ENCODE measurements at places on chromosomes 5 and 9.

DNA sequence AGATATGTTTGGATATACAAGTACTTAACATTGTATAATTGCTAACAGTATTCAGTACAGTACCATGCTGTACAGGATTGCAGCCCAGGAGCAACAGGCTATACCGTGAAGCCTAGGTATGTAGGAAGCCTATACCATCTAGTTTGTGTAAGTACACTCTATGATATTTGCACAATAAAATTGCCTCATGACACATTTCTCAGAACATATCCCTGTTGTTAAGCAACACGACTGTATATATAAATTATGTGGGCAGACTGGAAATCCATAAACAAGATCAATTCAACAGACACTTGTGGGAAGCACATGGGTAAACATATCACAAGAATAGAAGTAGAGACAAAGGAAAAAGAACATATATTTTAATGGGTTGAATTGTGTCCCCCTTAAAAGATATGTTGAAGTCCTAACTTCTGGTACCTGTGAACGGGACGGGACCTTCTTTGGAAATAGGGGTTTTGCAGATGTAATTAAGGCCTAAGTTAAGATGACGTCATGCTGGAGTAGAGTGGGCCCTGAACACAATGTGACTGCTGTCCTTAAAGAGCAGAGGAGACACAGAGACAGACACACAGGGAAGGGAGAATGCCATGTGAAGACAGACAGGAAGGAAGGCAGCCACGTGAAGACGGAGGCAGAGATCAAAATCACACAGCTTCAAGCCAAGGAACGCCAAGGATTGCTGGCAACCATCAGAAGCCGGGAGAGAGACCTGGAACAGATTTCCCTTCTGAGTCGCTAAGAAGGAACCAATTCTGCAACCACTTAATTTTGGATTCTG is 76.3 kb downstream of the SCAI start:
- DNase-seq: no peak

GRCh38 chr9:111154081-111154562 is 115.9 kb upstream of the LPAR1 start:
- DNase-seq: no peak

GRCh38 chr5:124698770-124699169 is 47.7 kb downstream of the ZNF608 start:
- DNase-seq: no peak

GRCh38 chr5:174935854-174936474 is 211.6 kb downstream of the MSX2 start:
- DNase-seq: no peak

DNA sequence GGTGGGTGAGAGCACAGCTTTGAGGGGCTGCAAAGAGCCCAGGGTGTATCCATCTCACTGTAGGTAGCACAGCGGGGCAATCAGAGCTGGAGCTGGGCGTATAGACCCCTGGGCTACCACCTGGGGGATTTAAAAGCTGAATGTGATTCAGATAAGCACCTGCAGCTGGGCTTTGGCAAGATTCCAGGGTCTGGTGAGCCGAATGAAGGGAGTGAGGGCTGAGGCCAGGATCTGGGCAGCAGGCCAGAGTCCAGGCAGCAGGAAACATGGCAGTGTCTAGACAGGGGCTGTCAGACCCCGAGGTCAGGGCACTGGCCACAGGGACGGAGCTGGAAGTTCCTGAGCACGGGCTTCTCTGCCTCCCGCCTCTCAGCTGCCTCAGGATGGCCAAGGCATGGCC is 8.7 kb downstream of the ASS1 start:
- DNase-seq: no peak

DNA sequence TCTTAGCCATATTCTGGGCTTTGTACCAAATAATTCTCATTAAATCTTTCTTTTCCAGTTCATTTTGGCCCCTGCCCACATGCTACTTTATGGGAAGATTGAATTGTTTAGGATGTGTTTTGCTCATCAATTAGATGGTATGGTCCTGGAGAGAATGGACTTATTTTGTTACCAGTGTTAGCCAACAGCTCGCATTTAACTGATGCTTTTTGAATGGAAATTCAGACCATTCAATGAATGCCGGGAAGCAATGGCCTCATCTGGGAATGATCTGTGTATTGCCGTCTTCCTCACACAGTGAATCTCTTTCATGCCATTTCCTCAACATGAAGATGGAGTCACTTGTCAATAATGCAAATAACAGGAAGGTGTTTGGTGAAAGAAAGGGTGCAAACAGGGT is 370.6 kb upstream of the PIK3R1 start:
- DNase-seq: no peak

DNA sequence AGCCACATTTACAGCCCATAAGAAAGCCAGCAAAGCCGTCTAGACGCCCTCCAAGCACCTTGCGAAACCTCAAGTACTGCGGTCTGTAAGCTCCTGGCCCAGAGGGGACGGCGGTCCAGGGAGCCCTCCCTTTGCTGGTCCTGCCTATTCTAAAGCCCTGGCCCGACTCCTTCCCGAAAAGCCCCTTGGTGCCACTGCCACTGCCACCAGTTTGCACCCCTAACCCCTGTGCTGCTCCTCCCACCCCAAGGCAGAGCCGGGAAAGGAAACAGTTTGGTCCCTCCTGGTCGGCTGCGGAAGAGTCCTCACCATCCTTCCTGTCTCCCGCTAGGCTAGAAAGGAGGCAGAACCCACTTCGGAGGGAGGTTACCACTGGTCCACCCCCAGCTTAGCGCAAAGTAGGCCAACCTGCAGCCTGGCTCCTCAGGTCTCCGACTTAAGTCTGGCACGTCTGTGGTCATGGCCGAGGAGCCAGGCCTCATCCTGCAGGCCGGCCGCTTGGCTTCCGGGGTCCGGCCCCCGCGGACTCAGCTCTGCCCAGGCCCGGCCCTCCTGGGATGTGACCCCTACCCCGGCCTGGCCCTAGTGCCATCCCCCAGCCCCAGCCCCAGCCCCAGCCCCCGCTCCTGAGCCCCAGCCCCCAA is 916 bp downstream of the TOR1A start:
- peak; percentile 20 for DNase-seq

GRCh38 chr9:137267933-137268355 is 9.6 kb upstream of the TOR4A start:
- no peak for DNase-seq

DNA sequence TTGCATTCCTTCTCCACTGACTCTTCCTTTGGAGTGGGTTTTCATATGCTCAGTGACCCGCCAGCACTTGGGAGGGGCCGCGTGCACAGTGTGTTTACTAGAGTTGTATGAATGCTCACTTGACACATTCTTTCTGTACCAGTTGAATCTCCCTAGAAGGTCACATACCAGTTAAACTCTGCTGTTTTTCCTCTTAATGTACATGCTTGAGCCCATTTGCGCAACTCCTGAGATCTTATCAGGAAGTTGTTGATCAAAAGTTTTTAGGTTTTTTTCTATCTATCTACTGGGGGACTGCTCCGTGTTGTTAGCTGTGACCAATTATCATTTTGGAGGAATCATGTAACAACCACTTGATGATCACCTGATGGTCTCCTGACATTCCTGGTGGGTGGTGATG is 392.7 kb downstream of the CDH9 start:
- no peak for DNase-seq

GRCh38 chr5:159765135-159765433 is 151.2 kb upstream of the ADRA1B start:
- no peak for DNase-seq

GRCh38 chr9:82621447-82621846 is 441.5 kb downstream of the RASEF start:
- no peak for DNase-seq

DNA sequence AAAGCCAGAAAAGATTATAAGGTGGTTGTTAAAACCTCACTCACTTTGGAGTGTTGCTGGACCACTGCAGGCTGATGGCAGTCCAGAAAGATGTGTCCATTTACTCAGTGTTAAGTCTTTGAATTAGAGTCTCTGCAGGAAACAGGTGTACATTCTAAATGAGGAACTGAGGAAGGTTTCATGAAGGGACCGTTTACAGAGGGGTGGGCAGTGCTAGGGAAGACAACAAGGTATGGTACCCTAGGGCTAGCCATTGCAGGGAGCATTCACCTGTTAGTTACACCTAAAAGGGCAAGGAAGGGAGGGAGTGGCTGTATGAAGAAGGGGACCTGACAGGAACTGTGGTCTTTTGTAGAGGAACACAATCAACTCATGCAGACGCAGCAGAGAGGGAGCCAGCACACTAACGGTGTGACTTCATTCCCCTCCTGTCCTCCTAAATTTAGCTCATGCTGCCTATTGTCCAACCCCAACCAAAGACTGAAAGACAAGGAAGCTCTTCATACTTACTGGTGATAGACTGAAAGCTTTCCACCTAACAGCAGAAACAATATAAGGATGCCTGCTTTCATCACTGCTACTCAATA is 32.2 kb upstream of the PAX5 start:
- DNase-seq: no peak

- no peak for DNase-seq
These were observed 141.8 kb downstream of the DMXL1 start for GRCh38 chr5:119212676-119213075.

DNA sequence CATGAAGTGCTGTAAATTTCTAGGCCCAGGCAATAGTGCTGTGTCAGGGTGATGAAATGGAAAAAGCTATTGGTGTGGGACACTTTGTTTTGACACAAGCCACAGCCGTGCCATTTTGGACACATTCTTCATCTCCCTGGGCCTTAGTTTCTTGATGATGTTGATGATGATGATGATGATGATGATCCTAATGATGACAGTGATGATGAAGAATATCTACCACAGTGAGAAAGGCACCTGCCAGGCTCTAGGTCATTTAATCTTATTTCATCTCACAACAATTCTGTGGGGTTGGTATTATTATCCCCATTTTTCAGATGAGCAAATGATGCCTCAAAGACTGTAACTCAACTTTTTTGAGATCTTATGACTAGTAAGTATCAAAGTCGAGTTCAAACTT is 102.2 kb upstream of the STC2 start:
- no peak for DNase-seq

DNA sequence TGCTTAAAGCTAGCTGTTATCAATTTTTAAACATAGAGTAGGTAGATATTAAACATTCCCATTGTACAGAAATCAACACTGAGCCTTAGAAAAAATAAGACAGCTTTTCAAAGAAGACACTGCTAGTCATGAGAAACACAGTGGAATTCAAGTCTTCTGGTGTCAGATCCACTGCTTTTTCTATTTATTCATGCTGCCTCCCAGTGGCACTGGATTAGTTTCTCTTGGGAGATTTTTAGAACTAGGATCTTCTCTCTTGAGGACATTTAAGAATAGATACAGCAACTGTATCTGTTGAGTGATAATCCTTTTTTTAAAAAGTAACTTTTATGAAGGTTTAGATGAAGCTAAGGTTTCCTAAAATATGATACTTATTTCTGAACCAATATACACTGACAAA is 1635.4 kb upstream of the C9orf72 start:
- no peak for DNase-seq
